ENCODE measurements at places on chromosomes 6 and 20.

DNA sequence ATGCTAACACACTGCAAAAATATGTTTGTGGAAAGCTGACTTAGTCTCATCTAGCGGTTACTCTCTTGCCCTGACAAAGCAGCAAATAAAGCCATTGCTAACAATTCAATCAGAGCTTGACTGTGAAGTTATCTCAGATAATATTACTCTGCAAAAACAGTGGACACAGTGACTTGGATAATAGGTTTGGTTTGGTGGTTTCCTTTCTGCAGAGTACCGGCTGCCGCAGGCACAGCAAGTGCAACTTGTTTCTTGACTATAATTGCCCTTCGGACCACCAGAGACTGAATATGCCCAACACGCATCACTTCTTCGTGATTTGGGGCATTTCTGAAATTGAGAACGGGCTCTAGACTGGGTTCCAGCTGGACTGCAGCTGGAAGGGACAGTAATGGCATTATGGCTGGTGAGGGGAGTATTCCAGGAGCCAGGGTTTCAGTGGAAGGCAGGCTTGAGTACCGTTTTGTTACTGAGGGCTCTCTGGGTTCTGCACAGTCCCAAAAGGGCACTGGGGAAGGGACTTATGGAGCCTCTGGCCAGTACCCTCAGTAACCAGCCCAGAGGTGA lies 40.0 kb downstream of the DSTN start:
- no peak for DNase-seq

- no peak for DNase-seq
These were observed 133.8 kb upstream of the PRDM1 start for GRCh38 chr6:105952326-105952725.

- DNase-seq, result no peak
These were observed 52.9 kb upstream of the FABP7 start for GRCh38 chr6:122726649-122727048.

GRCh38 chr6:155039618-155040017 lies 44.5 kb downstream of the TIAM2 start:
- no peak for DNase-seq

- DNase-seq, result no peak
These were observed 89.3 kb downstream of the HAO1 start for GRCh38 chr20:7850775-7851490.

GRCh38 chr6:152896923-152897322 lies 85.9 kb downstream of the FBXO5 start:
- DNase-seq, result no peak

DNA sequence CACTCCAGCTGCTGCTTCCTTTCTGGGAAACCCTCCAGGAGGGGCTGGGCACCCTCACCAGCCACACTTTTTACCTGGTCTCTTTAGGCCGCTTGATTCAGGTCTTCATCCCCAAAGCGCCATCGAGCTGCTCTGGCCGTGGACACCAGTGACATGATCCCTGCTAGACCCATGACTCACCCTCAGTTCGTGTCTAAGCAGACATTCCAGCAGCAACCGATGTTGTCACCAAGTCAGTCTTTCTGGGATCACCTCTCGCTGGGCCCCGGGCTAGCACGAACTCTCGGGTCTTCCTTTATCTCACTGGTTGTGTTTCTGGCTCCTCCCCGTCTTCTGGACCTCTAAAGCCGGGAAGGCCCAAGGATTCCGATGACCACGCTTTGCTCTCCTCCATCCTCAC lies 43.0 kb upstream of the GPR31 start:
- no peak for DNase-seq

GRCh38 chr6:169800668-169801395 lies 49.4 kb downstream of the ERMARD start:
- DNase-seq, result no peak

DNA sequence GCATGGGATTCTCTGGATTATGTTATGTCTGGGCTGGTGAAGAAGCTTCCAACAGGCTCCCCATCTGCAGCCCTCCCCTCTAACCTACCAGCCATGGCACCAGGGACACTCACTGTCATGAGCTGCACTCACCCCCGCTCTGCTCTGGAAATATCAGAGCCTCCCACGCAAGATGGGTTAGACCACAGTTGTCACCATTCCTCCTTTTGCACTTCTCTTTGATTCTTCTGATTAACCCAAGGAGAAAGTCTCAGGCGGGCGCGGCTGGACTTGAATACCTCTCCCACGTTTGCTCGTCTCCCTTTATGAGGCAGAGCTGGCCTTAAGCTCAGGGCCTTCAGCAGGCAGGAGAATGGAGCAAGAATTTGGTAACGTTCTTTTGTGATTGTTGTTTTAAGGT lies 128.1 kb downstream of the CEBPB start:
- peak; percentile 26 for DNase-seq

DNA sequence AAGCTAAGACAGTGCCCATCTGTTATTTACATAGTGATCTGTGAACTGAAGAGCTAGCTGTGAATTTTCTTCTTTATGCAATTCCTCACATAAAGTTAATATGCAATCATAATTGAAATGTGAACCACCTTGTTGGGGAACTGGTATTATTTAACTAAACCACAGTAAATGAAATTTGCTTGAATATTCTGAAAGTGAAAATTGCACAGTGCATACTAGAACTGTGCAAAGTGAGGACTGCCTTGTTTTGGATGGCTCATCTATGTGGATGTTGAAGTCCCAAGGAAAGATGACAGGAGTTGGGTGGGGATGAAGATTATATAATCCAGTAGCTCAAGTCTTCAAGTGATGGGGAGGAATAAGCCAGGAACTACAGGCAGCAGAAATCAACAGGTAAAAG lies 5.7 kb upstream of the PHF10 start:
- DNase-seq, result no peak

DNA sequence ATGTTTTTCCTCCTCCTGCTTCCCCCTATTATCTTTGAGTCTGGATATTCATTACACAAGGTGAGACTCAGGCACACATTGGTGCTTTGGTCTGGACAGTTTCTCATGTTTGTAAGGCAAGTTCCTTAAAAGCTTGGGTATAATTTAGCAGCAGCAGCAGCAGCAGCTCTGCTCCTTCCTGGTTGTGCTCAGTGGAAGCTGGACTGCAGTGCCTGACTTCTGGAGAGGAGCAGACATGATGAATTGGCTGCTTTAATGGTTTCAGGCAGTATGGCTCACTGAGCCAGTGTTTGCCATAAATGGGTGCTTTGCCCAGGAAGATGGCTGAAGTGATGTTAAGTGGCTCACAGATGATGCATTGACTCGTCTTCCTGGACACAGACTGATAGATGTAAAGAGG lies 32.4 kb downstream of the SLC9A8 start:
- DNase-seq, result no peak

GRCh38 chr6:30763155-30763617 lies 18.8 kb upstream of the IER3 start:
- DNase-seq, result no peak

GRCh38 chr6:105324386-105324950 lies 78.4 kb downstream of the PREP start:
- no peak for DNase-seq

GRCh38 chr20:32456869-32457478 lies 98.8 kb downstream of the ASXL1 start:
- DNase-seq, result no peak

- DNase-seq, result no peak
These were observed 395.4 kb downstream of the ARHGAP18 start for GRCh38 chr6:129314575-129314974.

DNA sequence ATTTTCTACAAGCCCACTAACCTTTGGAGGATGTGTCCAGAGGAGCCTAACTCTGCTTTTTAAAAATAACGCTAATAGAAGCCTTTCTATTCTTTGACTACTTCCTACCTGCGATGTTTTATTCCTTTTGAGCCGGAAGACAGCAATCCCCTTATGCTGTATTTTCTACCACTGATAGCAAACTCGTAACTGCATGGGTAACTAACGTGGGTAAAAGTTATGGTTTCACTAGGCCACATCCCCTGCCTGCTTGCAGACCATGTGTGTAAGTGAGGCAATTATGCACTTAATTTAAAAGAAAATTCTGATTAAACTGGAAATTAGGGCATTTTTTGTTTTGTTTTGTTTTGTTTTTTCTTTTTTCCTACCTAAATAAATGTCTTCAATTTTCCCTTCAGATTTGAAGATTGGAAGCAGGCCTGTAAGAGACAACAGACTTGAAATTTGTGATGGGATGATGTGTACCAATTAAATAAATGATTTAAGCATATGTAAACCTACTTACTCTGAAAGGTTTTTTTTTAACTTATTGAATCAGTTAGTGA lies 931 bp downstream of the UFL1 start:
- no peak for DNase-seq

DNA sequence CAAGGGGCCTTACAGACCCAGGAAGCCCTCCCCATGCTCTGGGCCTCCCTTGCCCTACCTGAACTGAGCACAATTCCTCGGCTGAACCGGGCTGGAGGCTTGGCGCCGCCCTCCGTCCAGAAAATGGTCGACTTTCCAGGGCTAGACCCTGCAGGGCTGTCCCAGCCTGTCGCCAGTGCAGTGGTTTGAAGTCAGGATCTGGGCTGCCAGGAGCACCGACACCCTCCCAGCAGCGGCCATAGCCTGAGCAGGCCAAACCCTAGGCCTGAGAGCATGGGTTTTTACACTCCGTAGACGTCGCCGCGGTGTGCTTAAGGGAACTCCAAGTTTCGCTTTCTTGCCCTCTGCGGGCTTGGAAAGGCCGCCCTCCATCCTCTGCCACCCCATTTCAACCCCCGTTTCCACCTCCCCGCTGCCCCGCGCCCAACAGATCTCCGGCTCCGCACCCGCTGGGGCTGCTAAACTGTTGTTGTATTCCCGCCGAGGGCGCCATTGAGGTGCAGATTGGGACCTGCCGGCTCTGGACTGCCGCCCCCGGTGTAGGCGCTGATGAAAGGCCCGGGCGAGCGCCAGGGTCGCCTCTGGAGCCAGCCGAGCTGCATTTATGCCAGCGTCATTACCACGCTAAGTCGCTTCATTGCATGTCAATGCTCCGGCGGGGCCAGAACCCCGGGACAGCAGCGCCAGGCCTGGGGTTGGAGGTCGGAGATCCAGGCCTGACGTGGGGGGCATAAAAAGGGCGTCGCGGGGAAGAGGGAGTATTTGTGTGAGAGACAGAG lies 2.2 kb upstream of the TFAP2A start:
- DNase-seq, result no peak

- DNase-seq, result no peak
These were observed 25.8 kb downstream of the BHLHE23 start for GRCh38 chr20:62980970-62981369.

DNA sequence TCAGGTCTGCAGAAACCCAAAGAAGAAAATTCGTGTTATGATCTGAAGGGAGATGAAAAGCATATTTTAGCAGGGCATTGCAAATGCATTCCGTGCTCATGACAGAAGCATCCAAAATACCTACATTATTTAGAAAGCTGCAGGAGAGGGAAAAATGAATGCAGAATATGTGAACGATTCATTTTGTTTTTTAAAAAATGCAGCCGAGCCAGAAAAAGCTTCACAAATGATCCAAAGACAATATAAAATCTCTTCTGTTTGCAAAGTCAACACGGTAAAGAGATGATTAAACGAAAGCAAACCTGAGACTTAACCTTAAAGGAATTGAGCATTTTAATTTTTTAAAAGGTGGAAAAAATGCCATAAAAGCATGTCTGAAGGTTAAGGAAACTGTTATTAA lies 136.1 kb upstream of the SULF2 start:
- no peak for DNase-seq

GRCh38 chr6:5730585-5731263 lies 276.0 kb downstream of the NRN1 start:
- no peak for DNase-seq

- no peak for DNase-seq
These were observed 27.1 kb downstream of the HSF2 start for GRCh38 chr6:122426597-122426996.

- DNase-seq, result no peak
These were observed 230.4 kb upstream of the CST7 start for GRCh38 chr20:24718696-24719095.

- DNase-seq, result no peak
These were observed 9.2 kb downstream of the CPNE5 start for GRCh38 chr6:36829919-36830544.

DNA sequence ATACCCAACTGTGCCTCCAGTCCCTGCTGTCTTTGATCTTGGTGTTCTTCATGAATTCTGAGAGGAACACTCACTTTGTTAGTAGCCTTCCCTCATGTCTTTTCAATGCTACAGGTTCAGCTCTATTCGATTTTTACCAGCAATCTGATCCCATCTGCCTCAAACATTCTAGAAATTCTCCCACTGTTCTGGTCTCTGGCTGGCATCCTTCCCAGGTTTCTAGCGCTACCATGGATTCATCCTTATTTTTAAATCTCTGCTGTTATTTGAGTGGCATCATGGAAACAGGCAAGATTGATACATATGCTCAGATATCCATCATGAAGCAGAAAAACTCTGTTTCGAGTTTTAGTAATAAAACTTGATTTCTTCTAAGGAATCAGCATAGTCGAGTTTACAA lies 94.8 kb downstream of the GRM1 start:
- no peak for DNase-seq

DNA sequence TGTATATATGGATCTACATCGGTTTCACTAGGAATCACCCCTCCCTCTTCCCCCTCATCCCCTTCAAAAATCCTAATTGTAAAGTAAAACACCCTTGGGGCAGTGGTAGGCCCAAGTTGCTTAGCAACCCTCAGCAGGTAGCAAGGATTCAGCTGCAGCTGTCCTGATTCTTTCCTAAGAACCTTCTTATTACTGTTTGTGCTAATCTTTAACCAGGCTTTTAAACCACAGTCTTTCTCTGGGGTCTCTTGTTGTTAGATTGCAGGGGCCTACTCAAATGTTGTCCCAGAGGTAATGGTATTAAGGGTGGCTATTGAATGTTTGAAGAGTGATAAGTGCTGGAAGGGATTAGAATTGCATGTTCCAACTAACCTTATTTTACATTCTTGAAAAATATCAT lies 46.4 kb downstream of the PRL start:
- no peak for DNase-seq

DNA sequence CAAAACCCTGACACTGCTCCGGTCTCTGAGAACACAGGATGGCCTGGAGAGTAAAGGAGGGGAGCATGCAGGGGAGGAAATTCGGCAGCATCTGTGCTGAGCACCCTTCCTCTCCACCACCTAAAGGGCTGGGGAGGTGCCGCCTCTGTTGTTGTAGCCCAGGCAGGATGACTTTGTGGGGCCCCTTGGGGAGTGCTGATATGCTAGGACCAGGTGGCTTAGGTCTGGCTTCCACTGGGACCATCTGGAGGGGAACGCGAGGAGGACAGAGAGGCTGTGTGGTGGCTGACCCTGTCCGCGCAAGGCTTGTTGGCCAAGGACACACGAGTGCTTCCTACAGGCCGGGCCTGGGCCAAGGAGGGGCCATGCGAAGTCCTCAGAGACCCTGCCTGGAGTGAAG lies 9.9 kb upstream of the RPS6KA2 start:
- no peak for DNase-seq

- DNase-seq, result no peak
These were observed 83.8 kb upstream of the SUPT3H start for GRCh38 chr6:45461486-45461885.

Measured in stimulated activated CD8-positive, alpha-beta memory T cell treated with anti-CD3 and anti-CD28 coated beads, Interleukin-2, amount 100 ng/mL, for 48 hours (primary cell).